Stimulated activated naive CD8-positive, alpha-beta T cell treated with anti-CD3 and anti-CD28 coated beads, Interleukin-15, amount 100 ng/mL, for 72 hours (primary cell): ENCODE measurements at places on chromosomes 3 and 15.

- DNase-seq, result no peak
Observed at GRCh38 chr3:171133337-171133736, 106.8 kb upstream of the SLC2A2 start.

- no peak for DNase-seq
Observed at GRCh38 chr15:97652700-97653167, 307.8 kb upstream of the ARRDC4 start.

GRCh38 chr15:48440084-48440483 lies 108.9 kb downstream of the DUT start:
- DNase-seq, result no peak

GRCh38 chr3:183951459-183951858 lies 66.2 kb downstream of the ABCC5 start:
- no peak for DNase-seq

GRCh38 chr3:64988188-64988587 lies 300.4 kb upstream of the ADAMTS9 start:
- DNase-seq, result no peak
